HAP-1 (cell line): ENCODE measurements at places on chromosomes 6 and 20.

GRCh38 chr6:2970753-2971419 is 481 bp downstream of the SERPINB6 start:
- peak; percentile 48 for DNase-seq

DNA sequence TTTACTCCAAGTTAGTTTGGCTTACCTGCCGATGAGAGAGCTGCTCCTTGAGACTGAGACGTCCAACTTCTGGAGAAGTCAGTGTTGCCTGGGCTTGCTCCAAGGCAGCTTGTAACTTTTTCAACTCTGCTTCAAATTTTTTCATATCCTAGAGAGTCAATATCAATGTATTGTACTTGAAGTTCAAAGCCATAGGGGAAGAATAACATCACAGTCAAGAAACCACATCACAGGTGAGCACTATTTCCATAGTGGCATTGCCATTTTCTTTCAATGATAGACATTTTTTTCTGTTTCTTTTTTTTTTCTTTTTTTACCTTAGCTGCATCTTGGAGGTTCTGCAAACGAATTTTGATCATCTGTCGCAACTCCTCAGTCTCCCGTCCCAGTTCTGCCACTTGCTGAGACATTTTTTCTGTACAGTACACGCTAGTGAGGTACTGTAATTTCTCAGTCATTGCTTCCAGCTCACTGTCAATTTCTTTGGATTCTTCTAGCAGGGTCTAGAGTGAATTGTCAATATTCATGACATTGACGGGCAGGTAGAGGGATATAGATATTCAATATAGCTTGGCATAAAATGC is 326.7 kb downstream of the SYNE1 start:
- no peak for DNase-seq

DNA sequence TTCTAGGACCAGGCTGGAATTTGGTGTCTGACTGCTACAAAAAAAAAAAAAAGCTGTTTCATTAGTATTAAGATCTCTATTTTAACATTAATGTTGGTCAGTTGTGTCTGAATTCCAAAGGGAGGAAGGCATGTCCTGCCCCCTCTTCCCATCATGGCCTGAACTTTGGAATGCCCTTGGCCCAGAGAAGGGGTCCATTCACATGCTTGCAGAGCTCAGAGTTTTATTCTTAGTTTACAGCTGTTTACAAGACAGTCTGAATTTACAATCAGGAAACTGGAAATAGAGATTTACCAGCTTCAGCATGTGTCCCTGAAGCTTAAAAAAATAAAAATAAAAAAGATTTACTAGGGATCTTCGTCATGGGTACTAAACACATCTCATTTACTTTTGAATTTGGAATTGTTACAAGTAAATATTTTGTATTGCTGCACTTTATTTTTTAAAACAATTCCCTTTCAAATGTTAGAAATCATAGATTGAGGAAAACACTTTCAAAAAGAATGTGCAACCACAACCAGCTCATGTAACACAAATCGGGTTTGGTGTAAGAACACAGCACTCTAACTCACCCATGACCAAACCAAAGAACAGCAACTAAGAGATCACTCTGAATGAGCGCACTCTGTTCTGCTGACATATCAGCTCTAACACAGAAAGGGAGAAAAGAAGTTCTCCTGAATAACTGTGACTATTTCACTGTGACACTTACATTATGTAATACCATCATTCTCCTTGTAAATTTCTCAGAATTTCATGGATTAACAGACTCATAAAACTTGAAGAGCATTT is 6.6 kb upstream of the SERPINB6 start:
- DNase-seq: no peak

DNA sequence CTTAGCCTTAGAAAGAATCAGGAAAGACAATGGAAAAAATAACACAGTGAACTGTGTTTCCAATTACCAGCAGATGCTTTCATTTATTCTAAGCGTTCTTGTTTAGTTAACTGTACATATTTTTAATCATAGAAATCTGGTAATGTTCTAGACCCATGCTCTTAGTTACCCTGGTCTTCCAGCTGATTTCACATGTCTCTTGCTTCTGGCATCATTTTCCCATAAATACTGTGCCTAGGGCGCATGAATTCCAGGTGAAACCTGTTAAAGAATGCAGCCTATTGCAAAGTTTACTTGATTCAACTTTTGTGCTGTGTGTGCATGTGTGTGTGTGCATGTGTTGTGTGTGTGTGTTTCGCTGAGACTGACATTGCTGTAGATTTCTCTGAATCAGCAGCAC is 178.6 kb downstream of the PDE7B start:
- no peak for DNase-seq

DNA sequence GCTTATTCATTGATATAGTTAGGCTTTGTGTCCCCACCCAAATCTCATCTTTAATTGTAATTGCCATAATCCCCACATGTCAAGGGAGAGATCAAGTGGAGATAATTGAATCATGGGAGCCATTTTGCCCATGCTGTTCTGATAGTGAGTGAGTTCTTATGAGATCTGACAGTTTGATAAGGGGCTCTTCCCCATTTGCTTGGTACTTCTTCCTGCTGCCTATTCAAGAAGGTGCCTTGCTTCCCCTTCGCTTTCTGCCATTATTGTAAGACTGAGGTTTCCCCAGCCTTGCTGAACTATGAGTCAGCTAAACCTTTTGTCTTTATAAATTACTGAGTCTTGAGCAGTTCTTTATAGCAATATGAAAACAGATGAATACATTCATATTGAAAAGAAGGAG is 45.6 kb downstream of the CENPW start:
- no peak for DNase-seq

DNA sequence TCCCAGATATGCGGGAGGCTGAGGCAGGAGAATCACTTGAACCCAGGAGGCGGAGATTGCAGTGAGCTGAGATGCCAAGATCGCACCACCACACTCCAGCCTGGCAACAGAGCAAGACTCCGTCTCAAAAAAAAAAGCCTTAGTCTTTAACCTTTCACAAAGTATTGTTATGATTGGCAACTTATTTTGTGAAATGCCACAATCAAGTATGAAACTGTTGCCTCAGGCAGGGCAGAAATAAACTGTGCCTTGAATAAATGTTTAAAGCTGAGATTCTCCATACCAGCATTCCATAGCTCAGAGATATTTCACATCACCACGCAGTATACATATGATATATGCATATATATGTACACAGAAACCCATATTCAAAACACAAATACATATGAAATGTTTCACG is 120.1 kb upstream of the CCDC28A start:
- DNase-seq: no peak

DNA sequence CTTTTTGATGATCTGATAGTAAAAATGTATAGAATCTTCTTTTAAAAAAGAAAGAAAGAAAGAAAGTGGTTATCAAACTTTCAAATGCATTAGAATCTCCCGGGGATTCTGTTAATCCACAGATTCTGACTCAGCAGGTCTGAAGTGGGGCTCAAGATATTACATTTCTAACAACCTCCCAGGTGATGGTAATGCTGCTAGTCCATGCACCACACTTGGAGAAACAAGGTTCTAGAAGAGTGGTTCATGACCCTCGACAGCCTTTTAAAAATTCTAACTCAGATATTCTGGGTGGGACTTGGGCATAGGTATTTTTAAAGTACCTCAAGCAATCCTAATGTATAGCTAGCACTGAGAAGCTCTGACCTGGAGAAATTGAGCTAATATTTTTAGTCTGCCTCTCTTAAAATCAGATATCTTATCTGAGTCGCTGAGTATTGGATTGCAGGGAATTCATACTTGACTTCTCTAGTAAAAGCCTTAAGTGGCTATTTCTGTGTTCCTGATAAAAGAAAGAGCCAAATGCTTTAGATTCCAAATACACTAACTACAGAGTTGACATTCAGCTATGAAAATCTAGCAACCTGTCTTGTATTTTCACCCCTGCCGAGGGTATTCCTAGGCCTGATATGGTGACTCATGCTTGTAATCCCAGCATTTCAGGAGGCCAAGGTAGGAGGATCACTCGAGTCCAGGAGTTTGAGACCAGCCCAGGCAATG is 252.4 kb downstream of the PHACTR1 start:
- no peak for DNase-seq

GRCh38 chr6:62042429-62042828 is 243.6 kb downstream of the KHDRBS2 start:
- DNase-seq: no peak

DNA sequence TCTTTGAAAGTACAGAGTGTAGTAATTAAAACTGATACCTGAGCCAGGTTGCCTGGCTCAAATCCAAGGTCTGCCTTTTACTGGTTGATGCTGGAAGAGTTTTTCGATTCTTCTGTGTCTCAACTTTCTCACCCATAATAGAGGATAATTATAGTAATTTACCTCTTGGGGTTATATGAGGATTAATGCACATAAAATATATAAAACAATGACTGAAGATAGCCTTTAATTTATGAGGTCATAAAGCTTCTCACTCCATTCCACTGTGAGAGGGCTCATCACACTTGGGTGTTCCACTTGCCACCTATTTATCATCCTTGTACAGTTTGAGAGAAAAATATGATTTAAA is 10.2 kb downstream of the HLA-DRB5 start:
- no peak for DNase-seq

DNA sequence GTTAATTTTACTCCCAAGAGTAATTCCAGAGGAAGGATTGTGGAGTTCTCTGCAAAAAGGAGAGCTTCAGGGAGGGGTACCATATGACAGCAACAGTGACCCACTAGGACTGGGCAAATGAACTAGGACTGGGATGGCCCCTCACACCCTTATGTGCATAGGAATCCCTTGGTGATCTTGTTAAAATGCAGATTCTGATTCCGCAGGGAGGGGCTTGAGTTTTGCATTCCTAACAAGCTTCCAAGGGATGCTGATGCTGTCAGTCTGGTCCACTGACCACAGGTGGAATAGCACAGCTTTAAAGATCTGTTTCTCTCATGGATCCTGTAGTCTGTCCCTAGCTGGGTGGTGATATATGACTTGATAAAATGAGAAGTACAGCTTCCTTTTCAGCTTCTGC is 6.3 kb upstream of the FOXA2 start:
- DNase-seq: no peak

DNA sequence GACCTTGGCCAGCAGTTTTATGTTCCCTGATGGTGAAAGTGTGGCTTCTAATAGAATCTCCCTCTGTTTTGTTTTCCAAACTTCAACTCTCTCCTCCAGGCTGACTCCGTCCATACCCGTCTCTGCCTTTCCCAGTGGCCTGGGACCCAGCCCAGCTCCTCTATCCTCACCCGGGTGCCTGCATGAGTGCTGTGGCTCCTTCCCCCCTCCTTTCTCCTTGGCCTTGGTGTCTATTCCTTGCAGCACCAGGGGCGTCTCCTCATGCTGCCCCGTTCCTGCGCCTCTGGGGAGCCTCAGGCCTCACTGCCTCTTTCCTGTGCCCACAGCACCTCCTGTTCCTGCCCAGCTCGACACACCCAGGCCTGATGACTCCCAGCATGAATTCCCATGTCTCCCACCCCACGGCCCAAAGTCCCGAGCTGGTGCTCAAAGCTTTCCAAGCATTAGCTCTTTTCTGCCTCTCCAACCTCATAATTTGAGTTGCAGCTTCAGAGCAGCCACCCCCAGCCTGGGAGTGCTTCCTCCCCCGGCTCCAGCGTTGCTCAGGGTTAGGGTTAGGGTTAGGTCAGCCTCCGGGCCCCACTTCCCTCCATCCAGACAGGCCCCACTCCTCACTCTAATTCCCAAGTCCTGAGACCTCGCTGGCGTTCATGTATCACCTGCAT is 56.3 kb upstream of the AFDN start:
- no peak for DNase-seq

GRCh38 chr20:32034581-32035425 is 17.2 kb upstream of the HCK start:
- DNase-seq: no peak

DNA sequence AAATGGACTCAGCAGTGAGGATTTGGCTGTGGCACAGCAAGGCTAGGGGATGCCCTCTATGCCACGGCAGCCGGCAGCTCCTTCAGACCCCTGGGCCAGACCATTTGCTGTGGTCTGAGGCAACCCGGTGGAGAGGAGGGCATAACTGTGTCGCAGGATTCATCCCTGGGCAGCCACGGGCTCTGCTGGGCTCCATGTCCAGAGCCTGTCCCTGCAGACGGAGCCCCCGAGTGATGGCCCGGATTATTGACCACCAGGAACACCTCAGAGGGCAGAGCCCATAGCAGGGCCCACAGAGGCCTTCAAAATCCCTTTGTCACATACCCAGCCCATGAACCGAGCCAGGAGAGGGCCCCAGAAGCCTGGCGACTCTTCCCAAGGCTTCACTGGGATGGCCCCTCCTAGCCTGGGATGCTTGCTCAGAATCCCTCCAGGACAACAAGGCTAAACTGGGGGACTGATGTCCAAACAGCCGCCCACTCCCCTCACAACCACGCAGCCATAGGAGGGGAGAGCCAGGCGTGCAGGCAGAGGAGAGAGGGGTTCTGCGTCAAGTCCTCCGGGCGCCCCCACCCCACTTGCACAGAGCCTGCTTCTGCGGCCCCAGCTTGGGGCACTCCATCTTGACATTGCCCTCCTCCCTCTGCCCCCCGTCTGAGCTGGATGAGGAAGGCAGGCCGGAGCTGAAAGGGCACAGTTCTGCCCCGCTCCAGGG is 68.2 kb upstream of the AFDN start:
- DNase-seq: no peak

DNA sequence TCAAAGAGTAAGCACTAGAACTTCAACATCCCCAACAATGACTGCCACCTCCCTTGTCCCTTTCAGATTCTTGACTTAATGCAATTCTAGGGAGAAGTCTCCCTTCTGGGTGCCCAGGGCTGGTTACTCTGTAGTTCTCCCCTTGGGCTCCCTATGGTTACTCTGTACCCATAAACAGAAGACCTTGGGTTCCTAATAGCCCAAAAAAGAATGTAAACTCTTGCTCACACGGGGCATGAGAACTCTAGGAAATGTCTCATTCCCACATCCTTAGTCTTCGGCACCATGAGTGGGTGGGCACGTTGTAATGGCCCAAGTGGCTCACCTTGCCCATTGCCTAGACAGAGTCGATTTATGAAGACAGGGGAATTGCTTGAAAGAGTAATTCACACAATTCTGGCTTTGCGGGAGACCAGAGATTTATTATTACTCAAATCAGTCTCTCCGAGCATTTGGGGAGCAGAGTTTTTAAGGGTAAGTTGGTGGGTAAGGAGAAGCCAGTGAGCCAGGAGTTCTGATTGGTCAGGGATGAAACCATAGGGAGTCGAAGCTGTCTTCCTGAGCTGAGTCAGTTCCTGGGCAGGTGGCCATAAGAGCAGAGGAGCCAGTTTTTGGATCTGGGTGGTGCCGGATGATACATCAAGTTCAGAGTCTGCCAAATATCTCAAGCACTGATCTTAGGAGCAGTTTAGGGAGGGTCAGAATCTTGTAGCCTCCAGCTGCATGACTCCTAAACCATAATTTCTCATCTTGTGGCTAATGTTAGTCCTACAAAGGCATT is 61.2 kb upstream of the SIRPG start:
- no peak for DNase-seq

GRCh38 chr6:93163146-93163545 is 256.2 kb downstream of the EPHA7 start:
- no peak for DNase-seq

DNA sequence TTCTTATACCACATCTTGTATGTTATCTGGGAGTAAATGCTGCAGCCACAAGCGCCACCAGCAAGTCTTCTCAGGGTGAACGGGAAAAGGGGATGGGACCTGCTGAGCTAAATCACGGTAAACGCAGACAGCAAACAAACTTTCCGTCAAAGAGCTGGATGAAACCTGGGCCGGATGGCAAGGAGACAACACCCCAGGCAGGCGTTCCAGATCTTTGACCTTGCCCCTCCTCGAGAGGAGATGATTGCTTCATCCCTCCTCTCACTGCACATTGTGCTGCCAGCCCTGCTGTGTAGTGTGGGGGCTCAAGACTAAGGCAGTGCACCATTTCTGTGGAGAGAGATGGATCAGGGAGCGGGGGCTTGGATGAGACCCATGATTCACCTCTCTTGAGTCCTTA is 9.8 kb downstream of the RAET1E start:
- no peak for DNase-seq

GRCh38 chr20:51447097-51447764 is 95.3 kb downstream of the NFATC2 start:
- peak; percentile 68 for DNase-seq
